CD4-positive, alpha-beta T cell treated with Interleukin-17A for 4 hours (primary cell): ENCODE measurements at places on chromosomes 5 and 9.

GRCh38 chr9:5478206-5478605, 27.9 kb downstream of the CD274 start:
- DNase-seq = no peak

DNA sequence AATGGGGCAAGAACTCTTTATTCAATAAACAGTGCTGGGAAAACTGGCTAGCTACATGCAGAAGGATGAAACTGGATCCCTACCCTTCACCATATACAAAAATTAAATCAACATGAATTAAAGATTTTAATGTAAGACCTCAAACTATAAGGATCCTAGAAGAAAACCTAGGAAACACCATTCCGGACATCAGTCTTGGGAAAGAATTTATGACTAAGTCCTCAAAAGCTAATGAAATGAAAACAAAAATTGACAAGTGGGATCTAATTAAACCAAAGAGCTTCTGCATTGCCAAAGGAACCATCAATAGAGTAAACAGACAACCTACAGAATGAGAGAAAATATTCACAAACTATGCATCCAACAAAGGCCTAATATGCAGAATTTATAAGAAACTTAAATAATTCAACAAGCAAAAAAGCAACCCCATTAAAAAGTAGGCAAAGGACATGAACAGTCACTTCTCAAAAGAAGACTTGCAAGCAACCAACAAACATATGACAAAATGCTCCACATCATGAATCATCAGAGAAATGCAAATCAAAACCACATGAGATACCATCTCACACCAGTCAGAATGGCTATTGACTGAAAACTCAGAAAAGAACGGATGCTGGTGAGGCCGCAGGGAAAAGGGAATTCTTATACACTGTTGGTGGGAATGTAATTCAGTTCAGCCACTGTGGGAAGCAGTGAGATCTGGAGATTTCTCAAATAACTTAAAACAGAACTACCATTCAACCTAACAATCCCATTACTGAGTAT, 104.3 kb upstream of the MAP3K1 start:
- no peak for DNase-seq

- DNase-seq = no peak
These were observed 198.8 kb downstream of the NR3C1 start for GRCh38 chr5:143204474-143205246.

DNA sequence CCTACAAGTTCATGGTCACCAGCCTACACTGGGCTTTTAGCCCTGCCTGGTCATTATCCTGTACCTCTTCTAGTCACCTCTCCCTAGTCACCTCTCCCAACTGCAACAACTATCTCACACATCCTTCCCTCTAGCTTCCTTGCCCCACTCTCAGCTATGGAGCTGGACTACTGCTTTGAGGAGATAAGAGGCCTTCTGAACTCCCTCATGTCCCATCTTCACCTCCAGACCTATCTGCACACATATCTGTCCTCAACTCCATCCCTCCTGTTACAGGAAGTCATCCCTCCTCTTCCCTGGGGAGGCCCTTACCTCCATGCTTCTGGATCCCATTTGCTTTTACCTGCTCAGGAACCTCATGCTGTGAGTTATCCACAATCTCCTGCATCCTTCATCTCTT, 5.7 kb downstream of the RPP25L start:
- no peak for DNase-seq

DNA sequence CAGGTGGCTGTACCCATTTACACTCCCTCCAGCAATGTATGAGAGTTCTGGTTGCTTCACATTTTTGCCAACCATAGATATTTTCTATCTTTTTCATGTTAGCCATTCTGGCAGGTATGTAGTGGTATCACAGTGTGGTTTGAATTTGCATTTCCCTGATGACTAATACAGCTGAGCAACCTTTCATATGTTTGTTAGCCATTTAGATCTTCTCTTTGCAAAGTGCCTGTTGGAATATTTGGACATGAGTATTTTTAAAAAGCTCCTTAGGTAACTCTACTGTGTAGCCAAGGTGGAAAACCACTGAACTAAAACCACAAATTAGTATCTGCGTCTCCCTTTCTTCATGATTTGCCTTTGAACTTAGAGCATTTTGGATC, 31.9 kb downstream of the IRF1 start:
- peak; percentile 4 for DNase-seq
